ENCODE measurements at places on chromosomes 2 and 18. TPM values are rescaled to one million over a fixed set of nuclear protein-coding genes. Genes with fewer than 3 reads are reported as not detected.

Gene EPB41L3
- total RNA-seq = 14.3 TPM

Gene PDCL3
- total RNA-seq = 43.3 TPM

DNA sequence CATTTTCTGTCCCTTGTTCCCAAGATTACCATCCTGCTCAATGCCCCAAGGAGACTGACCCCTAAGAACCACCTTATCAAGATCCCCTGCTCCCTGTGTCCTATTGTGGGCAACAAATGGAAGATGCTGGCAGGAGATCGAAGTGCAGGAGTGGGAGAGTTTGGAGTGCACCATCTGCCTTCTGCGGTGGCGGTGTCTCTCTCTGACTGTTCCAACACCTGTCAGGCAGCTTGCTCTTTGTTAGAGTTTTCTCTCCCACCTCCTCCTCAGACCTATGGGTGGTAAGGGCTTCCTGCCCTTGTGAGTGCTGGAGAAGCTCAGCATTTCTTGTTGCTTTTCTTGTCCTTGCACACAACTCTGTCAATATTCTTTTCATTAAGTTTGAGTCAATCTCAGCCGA lies 64.1 kb upstream of the SPHKAP start:
- no peaks in the 10 kb centered on the region for H3K27me3 ChIP-seq
- H3K27ac ChIP-seq = no peak overlapping the region
- DNase-seq = no peak
- H3K4me1 ChIP-seq = no peaks in the 10 kb centered on the region
- no peak overlapping the region for H3K4me3 ChIP-seq

DNA sequence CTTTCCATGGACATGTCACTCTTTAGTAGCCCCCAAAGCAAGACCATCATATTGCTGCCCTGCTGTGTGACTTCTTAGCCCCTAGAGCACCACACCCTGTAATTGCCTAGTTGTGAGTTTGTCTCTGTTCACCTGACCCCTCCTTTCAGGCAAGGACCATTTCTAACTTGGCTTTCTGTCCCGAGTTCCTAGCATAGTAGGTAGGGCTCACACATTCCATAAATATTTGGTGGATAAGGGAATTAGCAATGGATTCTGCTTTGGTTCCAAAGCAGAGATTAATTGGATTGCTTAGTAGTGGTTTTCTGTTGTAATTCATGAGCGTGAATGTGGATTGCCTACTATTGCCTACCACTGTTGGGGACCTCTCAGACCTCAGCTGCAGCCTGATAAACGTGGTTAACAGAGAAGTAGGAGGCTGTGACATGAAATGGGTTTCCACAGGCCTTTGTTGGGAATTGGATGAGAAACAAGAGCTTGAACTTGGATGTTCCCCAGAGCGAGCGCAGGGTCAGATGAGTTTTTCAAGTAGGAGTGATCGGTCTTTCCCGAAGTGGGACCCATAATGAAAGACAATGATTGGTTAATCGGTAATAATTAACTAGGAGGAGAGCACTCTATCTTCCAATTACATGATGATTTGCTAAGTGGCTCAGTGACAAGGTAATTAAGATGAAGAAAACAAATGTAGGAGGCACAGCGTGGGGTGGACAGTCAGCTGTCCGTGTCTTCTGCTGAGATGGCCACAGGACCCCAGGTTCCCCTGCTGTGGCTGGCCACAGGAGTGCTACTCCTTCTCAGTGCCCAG lies 13.4 kb upstream of the UGT1A1 start:
- no peak overlapping the region for H3K27ac ChIP-seq
- H3K4me3 ChIP-seq = no peak overlapping the region
- peaks cover 8% of the 10 kb centered on the region for H3K36me3 ChIP-seq
- H3K4me1 ChIP-seq = no peaks in the 10 kb centered on the region
